Activated CD8-positive, alpha-beta memory T cell treated with anti-CD3 and anti-CD28 coated beads for 1 hour (primary cell): ENCODE measurements at places on chromosomes 4 and X.

DNA sequence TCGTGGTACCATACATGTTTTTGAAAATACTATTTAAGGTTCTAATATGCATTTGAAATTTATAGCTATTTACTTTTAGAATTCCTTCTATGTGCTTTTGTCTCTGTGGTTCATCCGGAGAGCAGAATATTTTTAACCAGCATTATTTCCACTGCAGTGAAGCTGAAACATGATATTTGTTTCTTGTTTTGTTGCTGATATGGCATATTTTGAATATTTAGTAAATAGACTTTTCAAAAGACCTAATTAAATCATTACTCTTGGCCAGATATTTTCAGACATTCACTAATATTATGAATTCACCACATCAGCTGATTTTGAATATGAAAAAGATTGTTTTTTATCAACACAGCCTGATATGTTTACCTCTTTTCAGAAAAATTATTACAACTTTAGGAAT, 87.0 kb downstream of the FAT4 start:
- no peak for DNase-seq

DNA sequence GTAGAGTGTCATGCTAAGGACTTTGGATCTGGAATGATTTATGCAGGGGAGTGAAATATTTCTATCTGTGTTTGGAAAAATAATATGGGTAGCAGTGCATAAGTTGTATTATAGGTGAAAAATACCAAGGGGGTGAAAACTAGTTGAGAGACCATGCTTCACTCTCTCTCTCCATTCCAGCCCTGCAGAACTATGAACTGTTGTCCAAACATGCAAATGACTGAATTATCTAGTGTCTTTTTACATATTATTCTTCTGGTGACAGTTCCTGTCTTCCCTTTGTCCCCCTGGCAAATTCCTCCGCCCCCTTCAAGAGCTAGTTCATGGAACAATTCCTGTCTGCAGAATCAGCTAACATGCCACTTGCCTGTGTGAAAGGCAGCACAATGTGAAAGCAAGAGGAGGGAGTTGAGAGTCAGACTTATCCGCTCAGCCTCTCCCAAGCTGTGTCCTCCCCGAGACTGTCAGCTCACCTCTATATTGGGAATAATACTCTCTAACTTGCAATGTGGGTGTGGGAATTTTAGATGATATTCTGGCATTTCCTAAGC, 2.3 kb downstream of the PF4 start:
- no peak for DNase-seq

DNA sequence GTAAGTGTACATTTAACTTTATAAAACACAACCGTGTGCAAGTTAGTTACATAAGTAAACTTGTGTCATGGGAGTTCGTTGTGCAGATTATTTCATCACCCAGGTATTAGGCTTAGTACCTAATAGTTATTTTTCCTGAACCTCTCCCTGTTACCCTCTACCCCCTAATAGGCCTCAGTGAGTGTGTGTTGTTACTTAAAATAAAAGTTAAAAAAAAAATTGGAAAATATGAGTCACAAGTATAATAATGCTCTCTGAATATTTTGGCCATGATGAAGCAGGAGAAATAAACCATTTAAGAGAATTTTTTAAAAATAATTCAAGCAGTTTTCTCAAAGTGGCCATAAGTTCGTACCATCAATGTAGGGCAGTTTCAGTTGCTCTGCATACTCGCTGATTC, 105.1 kb upstream of the GRID2 start:
- no peak for DNase-seq

DNA sequence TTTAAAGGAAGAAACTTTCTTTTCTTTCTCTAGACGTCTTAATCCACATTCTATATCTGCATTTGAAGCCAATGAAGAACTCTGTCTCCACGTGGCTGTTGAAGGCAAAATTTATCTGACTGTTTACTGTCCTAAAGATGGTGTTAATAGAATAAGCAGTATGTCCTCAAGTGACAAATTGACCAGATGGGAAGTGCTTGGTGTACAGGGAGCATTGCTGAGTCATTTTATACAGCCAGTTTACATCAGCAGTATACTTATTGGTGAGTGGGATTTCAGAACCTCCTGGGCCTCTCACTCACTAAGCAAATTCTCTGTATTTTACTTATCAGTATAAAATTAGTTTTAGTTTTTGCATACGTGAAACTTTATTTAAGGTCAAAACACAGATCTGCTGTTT, 33.7 kb downstream of the ADAD1 start:
- no peak for DNase-seq

DNA sequence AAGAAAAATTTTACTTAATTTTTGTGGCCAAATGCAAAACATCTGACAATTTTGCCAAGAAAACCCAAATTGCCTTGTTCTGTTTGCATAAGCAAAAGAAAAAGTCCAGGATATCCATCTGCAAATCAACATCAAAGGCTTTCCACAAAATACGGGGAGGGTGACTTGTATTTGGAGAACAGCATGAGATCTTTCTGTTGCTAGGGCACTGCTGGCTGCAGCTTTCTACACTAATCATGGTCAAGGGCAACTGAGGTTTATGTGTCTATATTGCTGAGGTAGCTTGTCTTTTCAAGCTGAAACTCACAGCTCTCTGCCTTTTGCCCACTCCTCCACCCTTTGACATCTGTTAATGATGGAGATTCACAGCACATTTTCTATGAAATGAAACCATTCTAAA, 389.1 kb downstream of the NKX6-1 start:
- DNase-seq = no peak
